ENCODE measurements at places on chromosomes 4 and X.

DNA sequence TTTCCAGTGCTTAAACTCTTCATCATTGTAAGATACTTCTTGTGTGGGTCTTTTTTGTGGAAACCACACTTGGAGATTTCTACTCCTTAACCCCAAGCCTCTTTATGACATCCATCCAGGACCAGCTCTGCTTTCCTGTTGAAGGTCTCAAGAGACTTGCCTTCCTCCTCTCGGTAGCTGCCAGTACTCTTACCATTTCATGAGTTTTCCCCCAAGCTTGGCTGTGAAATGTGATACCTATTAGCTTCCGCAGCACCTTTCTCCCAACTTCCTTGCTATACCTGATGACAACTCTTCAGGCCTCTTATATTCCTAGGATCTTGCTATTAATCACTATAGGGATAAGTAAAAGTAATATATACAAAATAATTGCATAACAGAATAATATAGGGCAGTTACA is 1.9 kb upstream of the DCK start:
- DNase-seq: no peak

DNA sequence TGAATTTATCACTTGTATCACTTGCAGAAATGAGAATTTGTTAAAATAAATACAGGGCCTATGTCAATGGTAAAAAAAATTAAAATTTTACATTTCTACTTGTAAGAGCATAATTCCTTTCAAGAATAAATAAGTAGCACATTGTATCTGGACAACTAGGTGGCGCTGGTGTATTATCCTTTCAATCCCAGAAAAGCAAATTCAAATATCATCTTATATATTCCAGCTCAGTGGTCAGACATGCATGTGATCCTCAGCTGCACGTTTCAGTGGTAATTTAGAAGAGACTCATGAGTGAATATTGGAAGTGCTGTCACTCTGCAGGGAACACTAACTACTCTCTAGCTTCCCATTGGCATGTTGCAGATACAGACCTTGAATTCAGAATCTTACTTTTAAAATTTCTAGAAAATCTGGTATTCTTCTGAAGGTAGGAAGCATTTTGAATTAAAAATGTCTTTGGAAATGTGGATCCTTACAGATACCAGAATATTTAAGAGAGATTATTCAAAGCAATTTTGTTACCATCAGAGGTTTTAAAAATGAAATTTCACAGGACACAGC is 1414.7 kb upstream of the TENM3 start:
- DNase-seq: no peak

DNA sequence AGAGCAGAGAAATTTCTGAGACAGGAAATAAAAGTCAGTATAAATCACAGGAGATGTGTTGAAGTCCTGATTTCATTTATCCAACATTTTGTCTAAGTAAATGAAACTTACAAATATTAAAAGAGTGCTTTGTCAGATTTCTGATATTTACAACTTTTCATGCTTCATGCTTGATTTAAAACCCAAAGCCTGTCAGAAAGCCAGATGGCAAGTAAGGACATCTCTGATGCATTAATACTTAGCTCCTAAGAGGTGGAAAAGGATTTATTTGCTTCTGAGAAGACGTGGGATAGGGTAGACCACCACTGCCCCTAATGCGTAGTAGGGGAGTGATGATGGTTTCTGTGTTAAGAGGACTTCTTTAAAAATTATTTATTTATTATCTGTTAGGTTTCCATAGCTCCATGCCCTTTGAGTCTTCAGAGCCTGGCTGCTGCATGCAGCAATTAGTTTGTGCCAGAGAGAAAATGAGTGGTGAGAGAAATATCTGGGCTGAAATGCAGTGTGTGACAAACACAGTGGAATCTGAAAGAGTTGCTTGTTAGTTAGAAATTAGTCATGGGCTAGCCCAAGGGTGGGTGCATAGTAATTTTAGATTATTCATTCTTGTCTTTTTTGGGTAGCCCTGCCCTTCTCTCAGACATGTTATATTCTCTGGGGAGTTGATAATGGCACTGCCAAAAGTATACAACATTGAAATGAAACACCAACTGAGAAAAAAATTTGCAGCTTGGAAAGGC is 333.8 kb downstream of the C4orf33 start:
- no peak for DNase-seq

DNA sequence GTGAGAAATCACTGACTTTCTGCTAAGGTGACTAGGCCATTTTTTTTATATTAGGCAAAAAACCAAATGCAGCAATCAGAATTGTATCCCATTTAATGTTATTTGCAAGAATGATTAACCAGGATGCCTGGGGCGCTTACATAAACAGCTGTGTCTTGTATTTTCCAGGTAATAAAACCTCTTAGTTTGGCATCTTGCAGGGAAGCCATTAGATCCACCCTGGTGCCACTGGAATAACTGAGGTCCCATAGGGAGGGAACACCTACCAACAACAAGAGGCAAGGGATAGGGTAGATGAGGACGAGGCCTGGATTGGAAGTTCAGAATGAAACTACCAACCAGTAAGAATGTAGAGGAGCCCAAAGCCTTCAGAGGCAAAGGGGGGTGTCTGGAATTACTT is 288.3 kb downstream of the ARHGAP24 start:
- DNase-seq: no peak

DNA sequence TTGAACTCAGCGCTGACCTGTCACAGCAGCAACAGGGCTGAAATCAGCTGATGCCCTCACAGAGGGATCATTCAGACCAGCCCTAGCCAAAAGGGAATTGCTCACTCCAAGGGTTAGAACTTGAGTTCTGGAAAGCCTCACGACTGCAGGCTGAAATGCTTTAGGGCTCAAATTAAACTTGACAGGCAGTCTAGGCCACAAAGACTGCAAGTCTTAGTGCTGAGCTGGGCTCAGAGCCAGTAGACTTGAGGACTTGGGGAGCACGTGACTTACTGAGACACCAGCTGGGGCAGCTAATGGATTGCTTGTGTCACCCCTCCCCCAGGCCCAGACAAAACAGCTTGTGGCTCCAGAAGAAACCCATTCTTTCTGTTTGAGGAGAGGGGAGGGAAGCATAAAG is 119.0 kb upstream of the SLC6A14 start:
- DNase-seq: no peak

- DNase-seq: no peak
These were observed 18.7 kb downstream of the CHM start for GRCh38 chrX:86028681-86029080.

GRCh38 chr4:7590899-7591298 is 156.2 kb upstream of the PSAPL1 start:
- no peak for DNase-seq

GRCh38 chr4:75673959-75674328 is 733 bp upstream of the G3BP2 start:
- no peak for DNase-seq

DNA sequence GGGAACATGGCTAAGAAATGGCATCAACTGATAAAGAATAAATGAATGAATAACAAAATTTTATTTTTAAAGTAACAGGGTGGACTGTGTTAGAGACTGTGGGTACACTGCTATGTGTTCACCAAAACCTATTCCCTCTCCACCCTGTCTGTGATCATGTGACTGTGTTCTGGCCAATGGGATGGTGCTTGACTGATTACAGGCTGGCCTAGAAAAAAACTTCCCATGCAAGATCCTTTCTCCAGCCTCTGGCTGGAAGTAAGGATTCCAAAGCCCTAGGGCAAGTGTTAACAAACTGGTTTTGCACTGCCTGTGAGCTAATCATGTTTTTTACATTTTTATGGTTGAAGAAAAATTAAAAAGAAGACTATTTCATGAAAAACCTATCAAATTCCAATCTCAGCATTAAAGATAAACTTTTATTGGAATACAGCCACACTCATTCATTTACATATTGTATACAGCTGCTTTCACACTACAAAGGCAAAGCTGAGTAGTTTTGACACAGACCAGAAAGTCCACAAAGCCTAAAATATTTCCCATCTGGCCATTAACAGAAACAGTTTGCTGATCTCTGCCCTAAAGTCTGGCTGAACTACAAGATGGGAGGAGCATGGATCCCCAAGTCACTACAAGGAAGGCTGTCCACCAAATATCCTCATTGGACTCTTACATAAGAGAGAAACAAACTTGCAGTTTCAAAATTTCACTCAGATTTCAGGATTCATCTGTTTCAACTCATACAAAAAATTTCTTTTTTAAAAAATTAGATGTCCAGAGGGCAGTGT is 133.2 kb downstream of the ARHGAP6 start:
- DNase-seq: no peak

DNA sequence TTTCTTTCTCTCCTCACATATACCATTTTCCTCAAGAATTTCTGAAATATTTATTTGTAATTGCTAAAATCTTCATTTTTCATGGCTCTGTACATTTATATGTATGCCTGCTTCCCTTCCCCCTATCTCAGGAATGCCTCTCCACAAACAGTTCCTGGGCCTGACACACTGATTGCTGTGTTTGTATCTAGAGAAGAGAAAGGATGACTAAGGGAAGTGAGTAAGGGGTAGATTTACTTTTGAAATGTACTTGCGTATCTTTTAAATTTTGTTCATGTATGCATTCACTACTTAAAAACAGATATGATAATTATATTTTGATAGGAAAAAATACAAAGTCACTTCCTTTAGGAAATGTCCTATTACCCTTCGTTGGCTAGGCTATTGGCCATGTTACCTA is 790.8 kb downstream of the PCDH18 start:
- DNase-seq: no peak

DNA sequence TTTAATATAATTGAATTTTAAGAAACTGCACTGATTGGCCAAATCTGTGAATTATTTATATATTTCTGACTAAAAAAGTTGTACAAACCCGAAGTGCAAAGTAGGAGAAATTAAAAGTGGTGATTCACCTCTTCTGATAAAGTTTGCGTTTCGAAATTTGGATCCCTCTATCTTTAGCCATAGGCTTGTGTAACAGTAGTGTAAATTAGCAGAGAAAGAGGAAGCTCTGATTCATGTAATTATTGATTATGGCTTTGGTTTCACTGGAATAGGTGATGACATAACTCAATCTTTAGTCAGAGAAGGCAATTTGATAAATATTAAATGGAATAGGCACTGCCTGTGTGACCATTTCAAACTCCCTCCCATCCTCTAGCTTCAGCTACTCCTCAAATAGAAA is 717.8 kb upstream of the PCDH7 start:
- DNase-seq: no peak

- no peak for DNase-seq
These were observed 73.6 kb upstream of the DHX15 start for GRCh38 chr4:24657768-24658617.

DNA sequence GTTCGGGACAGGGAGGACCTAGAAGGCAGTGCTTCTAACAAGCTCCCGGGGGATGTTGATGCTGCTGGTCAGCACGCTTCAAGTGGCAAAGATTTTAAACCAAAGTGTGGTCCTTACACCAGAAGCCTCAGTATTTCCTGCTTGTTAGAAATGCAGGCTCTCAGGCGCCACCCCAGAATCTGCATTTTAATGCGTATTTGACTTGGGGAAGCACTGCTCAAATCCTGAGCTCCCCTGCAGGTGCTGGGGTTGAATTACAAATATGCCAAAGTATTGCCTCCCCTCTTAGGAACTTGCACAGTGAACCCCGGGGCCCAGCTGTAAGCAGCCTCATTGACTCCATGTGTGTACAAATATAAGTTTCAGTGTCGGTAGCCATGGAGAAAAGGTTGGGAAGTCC is 70.8 kb upstream of the RAI2 start:
- no peak for DNase-seq

DNA sequence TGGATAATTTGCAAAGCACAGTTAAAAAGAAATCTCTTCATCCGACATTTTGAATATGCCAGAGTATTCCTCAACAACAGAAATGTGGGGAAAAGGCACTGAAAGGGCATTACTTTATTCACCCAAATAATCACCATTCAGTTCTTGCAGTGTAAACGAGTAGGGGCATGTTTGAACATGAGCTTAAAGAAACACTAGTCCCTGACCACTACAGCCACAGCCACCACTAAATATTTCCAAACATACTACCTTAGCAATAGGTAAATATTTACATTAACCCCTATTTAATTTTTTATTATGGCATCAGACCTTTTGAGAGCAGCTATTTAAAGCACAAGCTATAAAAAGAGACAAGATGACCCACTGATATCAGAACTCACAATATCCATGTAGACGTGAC is 27.6 kb downstream of the MCF2 start:
- DNase-seq: no peak

- DNase-seq: no peak
These were observed 97.9 kb downstream of the ARHGEF9 start for GRCh38 chrX:63686878-63687714.

All from stimulated activated CD4-positive, alpha-beta T cell treated with anti-CD3 and anti-CD28 coated beads, TNF-alpha, amount 100 ng/mL, for 1 hour (primary cell).